ENCODE measurements at places on chromosomes 13 and 19. TPM values are rescaled to one million over a fixed set of nuclear protein-coding genes. Genes with fewer than 3 reads are reported as not detected.
A peak's percentile ranks its signal among the peaks of the same experiment; 100 is the strongest.

DNA sequence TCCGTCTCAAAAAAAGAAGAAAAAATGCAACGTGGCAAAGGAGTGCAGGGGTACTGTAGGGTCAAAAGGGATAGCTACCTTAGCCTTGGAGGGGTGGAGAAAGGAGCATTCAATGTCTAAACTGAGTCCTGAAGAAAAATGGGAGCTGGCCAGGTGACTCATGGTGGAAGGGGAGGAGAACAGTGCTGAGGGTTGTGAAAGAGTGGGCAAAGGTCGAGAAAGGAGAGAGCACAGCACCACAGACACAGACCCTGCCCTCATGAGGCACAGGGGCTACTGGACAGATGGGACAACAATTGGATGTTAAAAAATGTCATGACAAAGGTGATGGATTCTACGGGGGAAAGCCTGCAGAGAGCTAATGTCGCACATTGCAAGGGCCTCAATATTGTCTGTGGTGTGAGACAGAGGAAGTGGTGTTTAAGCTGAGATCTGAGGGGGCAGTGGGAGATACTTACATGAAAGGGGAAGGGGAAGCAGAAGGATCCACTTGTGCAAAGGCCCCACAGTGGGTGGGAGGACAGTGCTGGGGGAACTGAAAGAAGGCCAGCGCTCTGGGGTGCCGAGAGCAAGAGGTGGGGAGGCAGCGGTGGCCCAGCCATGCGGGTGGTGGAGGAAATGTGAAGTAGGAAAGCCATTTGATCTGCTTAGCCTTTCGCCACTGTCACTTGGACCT is 42.9 kb upstream of the URAD start:
- no peak for DNase-seq

IRGC gene
- not detected for total RNA-seq

ZNF443 gene
- 3.2 TPM for total RNA-seq

- peak; percentile 88 for DNase-seq
These were observed 957 bp upstream of the CCDC194 start for GRCh38 chr19:17394891-17395415.

GRCh38 chr13:106455777-106456176 is 79.7 kb downstream of the EFNB2 start:
- DNase-seq: no peak

BST2 gene
- total RNA-seq: 89.7 TPM

- peak; percentile 41 for DNase-seq
These were observed 521 bp upstream of the NUP58 start for GRCh38 chr13:25300861-25301346.

DNA sequence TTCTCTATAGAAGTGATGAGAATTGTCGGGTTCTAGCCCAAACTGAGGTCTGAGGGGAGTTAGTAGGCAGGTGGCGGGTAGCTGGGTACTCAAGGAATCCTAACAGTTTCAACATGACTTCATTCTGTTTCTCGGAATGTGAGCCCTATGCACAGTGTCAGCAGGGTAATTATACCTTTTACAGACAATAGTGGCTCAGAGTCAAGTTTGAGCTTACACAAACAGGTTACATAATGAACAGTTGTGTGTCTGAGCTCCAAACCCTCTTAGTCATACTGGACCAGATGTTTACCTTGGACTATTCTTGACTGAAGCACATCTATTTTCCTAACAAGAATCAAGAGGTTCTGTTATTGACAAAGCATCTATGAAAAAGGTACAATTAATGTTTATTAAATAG is 1066.7 kb upstream of the PCDH20 start:
- no peak for DNase-seq

CYSLTR2 gene
- total RNA-seq: 1.5 TPM
